ENCODE measurements at places on chromosomes 1 and 21.

DNA sequence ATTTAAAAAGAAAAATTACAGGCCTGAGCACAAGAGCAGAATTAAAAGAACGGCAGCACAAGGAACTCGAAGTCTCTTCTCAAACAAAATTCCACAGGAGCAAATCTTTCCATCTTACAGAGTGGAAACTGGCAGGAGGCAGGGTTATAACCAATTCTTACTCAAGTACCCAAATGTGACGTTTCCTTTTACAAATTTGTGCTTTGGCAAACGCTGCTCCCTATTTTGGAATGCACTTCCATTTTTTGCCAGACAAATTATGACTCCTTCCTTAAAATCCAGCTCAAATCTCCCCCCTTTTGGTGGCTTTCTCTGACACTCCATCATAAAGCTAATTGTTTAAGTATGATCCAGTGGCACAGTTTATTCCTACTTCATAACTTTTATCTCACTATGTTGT, 7.8 kb downstream of the ERI3 start:
- DNase-seq, result no peak

- no peak for DNase-seq
Measured at GRCh38 chr1:31869449-31869848, 53.6 kb upstream of the SPOCD1 start.

GRCh38 chr1:186618401-186619170, 61.6 kb downstream of the PTGS2 start:
- no peak for DNase-seq

- no peak for DNase-seq
Measured at GRCh38 chr1:235883261-235883927, 16.7 kb upstream of the LYST start.

DNA sequence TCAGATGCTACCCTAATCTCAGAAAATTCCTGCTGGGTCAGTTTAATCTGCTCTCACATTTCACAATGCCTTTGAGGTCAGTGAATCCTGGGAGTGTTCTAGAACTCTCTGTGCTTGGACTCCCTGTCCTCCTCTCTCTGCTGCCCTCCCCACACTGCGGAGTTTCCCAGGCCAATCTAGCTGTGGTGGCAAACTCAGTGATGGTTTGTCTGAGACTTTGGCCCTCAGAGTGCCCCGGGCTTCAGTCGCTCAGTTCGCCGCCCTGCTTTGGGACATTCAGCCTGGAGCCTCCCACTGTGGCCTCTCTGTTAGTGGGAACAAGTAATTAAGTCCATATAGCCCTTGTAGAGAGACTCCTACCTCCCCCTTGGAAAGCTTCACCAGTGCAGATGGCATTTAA, 7.1 kb downstream of the C1orf226 start:
- DNase-seq, result no peak

DNA sequence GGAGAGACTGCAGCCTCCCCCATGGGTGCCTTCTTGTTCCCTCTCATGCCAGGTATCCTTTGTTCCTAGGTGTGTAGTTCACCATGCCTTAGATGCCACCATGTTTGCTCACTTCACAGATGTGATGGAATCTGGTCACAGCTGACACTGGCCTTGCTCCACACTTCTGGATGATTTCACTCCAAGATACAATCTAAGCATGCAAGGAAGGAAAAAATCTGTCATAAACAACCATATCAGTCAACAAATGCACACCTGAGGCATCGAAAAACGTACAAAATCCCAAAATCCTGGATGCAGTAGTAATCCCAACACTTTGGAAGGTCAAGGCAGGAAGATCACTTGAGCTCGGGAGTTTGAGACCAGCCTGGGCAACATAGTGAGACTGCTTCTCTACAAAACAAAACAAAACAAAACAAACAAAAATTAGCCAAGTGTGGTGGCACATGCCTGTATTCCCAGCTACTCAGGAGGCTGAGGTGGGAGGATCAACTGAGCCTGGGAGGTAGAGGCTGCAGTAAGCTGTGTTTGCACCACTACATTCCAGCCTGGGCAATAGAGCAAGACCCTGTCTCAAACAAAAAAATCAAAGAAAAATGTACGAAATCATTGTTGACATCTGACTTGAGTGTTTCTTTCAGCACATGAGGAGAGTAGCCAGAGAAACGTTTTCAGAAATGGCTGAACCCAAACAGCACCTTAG, 17.1 kb upstream of the PTPRF start:
- DNase-seq, result no peak

DNA sequence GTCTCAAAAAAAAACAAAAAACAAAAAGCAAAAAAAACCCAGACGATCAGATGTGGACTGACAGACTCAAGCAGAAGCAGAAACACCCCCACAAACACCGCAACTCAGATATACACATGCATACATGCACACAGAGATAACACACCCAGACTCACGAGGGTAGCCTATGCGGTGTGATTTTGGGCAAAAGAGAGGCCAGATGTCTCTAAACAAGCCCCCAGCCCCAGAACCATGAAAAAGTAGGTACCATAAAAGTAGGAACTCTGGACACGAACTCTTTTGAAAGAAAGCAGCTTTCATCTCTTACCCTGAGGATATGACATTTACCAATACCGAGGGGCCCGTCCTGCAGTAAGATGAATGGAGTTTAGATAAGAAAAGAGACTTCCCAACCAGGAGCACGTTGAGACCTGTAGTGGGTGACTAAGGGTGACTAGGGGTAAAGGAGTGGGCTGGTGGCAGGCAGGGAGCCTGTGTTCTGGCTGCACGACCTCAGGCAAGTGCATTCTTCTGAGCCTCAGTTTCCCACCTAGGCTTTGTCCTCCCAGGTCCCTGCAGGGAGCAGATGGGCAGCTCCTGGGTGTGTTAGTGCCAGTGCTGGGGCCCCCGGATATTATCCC, 1.5 kb upstream of the TINAGL1 start:
- no peak for DNase-seq
